ENCODE measurements at places on chromosomes 12 and 14. TPM values are rescaled to one million over a fixed set of nuclear protein-coding genes. Genes with fewer than 3 reads are reported as not detected.

- H3K4me3 ChIP-seq, result no peak overlapping the region
- no peaks in the 10 kb centered on the region for H3K36me3 ChIP-seq
- H3K27ac ChIP-seq, result no peak overlapping the region
- no peak for DNase-seq
- no peaks in the 10 kb centered on the region for H3K4me1 ChIP-seq
These were observed 25.8 kb downstream of the TAOK3 start for GRCh38 chr12:118346895-118347294.

DNA sequence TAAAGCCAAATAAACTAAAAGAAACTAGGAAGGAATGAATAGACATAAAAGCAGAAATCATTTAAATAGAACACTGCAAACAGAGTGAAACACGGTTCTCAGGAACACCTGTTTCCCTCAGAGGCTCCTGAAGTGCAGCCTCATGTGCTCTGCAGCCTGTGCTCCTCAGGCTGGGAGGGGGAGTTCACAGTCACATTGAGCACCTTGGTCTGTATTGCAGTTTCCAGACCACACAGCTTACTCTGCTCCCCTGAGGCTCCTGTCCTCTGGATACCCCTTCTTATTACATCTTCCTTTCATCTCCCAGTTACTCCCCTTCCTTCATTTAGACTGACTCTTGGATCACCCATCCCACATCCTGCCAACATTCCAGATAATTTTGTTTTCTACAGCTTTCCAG lies 49.7 kb upstream of the DCD start:
- H3K27ac ChIP-seq, result no peak overlapping the region
- no peaks in the 10 kb centered on the region for H3K4me1 ChIP-seq
- H3K4me3 ChIP-seq, result no peak overlapping the region
- H3K27me3 ChIP-seq, result peaks cover 57% of the 10 kb centered on the region

DNA sequence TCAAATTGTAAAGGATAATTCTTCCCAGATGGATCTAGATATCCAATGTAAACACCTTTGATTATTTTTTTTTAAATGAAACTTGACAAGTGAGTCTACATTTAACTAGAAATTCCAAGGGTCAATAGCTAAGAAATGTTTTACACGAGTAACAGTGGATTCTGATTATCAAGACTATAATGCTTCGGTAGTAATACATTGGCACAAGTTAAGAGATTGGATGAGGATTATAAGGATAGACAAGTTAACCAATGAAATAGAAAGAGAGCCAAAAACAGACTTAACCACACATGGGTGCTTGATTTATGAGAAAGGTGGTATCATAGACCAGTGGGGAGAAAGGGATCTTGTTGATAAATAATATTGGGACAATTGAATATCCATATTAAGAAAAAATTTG lies 40.3 kb upstream of the PCED1B start:
- peaks cover 41% of the 10 kb centered on the region for H3K4me1 ChIP-seq
- DNase-seq, result no peak
- H3K27me3 ChIP-seq, result no peaks in the 10 kb centered on the region
- no peak overlapping the region for H3K4me3 ChIP-seq
- peak overlapping the region; percentile 77 for H3K27ac ChIP-seq

- peaks cover 12% of the 10 kb centered on the region for H3K27me3 ChIP-seq
- no peaks in the 10 kb centered on the region for H3K36me3 ChIP-seq
- H3K27ac ChIP-seq, result no peak overlapping the region
- H3K4me3 ChIP-seq, result no peak overlapping the region
- H3K4me1 ChIP-seq, result no peaks in the 10 kb centered on the region
These were observed 7.8 kb upstream of the VDR start for GRCh38 chr12:47912556-47912955.

FOXN4 gene
- total RNA-seq, result not detected

DNA sequence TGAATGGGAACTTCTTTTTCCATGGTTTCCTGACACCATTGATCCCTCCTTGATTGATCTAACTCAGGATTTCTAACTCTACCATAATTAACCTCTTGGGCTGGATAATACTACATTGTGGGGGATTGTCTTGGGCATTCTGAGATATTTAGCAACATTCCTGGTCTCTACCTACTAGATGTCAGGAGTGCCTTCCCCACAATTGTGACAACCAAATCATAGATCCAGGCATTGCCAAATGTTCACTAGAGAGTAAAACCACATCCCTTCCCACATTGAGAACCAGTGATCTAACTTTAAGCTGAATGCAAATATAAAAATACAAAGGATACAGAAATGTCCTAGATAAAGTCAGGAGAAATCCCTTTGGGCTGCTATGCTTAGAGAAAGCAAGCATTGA lies 36.9 kb upstream of the CCDC198 start:
- H3K4me1 ChIP-seq, result no peaks in the 10 kb centered on the region
- H3K27me3 ChIP-seq, result peaks cover 30% of the 10 kb centered on the region
- DNase-seq, result no peak
- H3K27ac ChIP-seq, result no peak overlapping the region
- H3K36me3 ChIP-seq, result no peaks in the 10 kb centered on the region

DNA sequence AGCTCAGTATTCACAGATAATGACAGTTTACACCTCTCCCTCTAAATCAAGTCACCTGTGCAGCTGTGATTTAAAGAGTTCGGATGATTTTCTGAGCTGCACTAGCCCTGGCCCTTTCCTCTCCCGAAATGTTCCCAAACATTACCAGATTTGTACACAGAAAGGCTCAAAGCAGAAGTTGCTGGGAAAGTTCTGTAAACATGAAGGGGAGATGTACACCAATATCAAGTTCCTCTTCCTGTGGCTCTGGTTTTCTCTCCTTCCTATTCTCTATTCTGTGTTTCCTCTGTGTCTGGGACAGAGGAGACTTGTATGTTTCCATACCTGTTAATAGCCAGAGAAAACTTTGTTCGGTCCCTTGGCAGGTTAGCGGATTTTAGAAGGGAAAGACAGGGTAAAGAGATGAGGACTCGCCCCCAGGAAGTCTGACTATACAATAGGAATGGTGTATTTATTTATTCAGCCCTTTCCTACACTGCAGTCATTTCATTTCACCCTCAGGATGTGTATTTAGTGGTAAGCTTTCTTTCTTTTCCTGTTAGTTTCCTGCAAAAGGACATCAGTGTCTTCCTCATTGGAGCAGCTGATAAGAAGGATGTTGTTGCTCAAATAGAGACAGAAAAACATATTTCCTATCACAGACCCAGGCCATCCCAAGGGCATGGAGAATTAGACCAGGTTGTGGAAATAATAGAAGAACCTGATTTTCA lies 7.6 kb upstream of the NUMB start:
- peak; percentile 70 for DNase-seq
- H3K36me3 ChIP-seq, result no peaks in the 10 kb centered on the region
- H3K27ac ChIP-seq, result peak overlapping the region; percentile 3
- H3K27me3 ChIP-seq, result no peaks in the 10 kb centered on the region
- peak overlapping the region; percentile 11 for H3K4me3 ChIP-seq
- H3K4me1 ChIP-seq, result peaks cover 30% of the 10 kb centered on the region

DNA sequence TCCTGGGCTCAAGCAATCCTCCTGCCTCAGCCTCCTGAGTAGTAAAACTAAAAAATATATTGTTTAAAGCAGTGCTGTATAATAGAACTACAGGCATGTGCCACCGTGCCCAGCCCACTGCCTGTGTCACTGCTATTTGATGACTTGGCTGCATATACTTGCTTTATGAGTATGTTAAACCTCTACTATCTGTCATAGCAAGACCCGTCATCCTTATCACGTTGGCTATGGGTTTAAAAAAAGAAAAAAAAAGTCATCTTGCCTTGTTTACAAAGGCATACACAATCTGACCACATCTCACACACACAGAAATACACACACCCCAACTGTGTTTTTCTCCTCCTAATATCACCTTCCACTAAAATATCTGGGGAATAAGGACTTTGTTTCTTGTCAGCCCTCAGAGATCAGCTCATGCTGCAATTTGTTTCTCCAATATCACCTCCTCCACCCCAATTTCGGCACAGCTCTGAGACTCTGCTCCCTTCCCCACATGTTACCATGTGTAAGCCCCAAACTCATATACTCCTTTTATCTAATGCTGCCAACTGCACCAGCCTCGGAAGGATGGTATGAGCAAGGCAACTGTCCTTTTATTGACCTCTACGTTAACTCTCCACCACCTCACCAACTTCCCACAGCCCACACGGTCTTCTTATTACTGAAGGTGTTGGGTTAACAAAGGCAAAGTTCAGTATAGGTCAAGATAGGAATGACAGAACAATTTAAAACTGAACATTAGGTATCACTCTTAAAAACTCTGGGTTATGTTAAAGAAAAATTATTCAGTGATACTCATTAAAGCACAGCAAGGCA lies 802 bp upstream of the TMPRSS12 start:
- no peak overlapping the region for H3K4me3 ChIP-seq
- DNase-seq, result no peak
- H3K27ac ChIP-seq, result no peak overlapping the region

DNA sequence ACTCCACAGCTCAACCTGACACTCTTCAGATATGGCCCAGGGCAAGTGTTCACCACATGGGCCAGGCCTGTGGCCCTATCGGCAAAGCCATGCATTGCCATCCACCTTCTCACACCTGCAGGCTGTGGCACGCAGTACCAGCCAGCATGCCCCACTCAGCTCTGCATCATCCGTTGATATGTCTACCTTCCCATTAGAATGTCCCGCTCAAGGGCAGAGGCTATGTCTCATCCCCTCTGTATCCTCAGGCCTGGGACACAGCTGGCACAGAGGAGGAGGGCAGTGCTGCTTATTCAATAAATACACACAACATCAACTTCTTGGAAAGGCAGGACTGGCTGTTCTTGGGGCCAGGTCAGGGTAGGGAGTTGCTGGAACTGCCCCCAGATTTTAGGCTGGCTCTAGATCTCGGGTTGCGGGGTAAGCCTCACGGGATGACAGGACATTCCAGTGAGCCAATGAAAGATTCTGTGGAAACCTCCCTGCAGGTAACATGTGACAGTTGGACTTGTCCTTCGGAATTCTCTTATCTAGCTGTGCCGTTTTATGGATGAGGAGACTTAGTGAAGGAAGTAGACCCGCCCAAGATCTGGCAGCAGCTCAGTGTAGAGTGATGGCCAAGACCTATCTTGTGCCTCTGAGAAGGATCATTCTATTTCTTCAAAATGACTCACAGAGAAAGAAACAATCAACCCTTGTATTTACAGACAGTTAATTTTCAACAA lies 25.6 kb downstream of the SYNE3 start:
- H3K36me3 ChIP-seq, result no peaks in the 10 kb centered on the region
- no peaks in the 10 kb centered on the region for H3K4me1 ChIP-seq
- no peak overlapping the region for H3K4me3 ChIP-seq
- no peak overlapping the region for H3K27ac ChIP-seq
- DNase-seq, result peak; percentile 40

HELB gene
- 2.1 TPM for total RNA-seq
